CD4-positive, alpha-beta T cell treated with Interleukin-12 subunit alpha and Interleukin-12 subunit beta, for 1 hour (primary cell): ENCODE measurements at places on chromosomes 4 and X.

DNA sequence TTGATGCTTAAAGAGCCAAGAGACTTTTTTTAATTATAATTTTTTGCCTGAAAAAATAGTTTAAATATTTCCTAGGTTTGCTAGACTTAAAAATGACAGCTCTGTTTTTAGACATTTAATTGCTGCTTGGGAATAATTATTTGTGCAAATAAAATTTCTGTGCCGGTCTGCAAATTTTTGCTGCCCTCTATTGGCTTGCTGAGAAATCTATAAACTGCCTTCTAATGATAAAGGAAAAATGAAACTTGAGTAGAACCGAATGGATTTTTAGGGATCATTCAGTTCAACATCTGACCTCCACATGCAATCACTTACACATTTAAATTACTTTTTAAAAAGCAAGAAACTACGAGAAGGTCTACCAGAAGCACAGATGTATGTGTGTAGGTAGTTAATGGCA lies 434.0 kb downstream of the FAM133A start:
- no peak for DNase-seq

DNA sequence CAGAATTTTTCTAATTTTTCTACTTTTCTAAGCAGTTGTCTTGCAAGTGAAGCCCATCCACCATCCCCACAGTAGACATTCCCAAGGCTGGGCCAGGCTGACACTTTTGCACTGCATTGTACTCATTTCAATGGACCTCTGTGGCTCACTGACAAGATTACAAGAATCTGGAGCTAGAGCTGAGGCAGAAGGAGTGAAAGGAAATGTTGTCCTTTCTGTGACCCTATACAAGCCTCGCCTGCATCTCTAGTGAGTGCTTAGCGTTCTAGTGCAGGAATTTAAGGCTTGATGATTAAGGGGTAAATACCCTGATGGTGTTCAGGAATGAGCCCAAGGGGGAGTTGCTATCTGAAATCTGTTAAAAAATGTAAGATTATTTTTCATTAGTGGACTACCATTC lies 6.3 kb downstream of the MAGED1 start:
- no peak for DNase-seq

GRCh38 chrX:426881-427280 lies 40.2 kb upstream of the PPP2R3B start:
- no peak for DNase-seq

GRCh38 chr4:3375688-3376087 lies 66.1 kb upstream of the HGFAC start:
- no peak for DNase-seq

GRCh38 chr4:175034986-175035705 lies 117.0 kb downstream of the ADAM29 start:
- DNase-seq: no peak
